ENCODE measurements at places on chromosomes 1 and 21. TPM values are rescaled to one million over a fixed set of nuclear protein-coding genes. Genes with fewer than 3 reads are reported as not detected.

- no peak for DNase-seq
Measured at GRCh38 chr1:50218344-50219120, 109.8 kb downstream of the ELAVL4 start.

- no peak for DNase-seq
Measured at GRCh38 chr1:167209044-167209443, 11.6 kb upstream of the POU2F1 start.

DNA sequence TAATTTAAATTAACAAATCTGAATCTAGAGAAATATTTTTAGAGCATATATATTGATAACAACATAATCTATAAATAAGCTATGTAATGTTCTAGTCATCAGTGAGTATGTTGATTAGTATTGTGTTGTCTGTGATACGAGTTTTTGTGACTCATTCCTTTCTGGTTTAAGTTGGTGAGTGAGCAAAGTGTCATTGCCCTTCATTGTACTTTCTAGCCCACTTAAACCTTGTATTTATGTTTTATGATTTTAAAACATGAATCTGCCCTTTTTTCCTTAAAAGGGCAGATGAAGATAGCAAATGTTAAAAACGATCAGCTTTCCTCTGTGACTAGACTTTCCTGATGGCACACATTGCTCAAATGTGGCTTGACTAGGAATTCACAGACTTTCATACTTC is 38.5 kb downstream of the MACO1 start:
- DNase-seq = no peak

GRCh38 chr21:42735944-42736343 is 82.5 kb downstream of the PDE9A start:
- no peak for DNase-seq

GRCh38 chr1:236343246-236343870 is 50.7 kb upstream of the EDARADD start:
- DNase-seq = no peak

GRCh38 chr1:91501971-91502671 is 1.5 kb downstream of the CDC7 start:
- no peak for DNase-seq

The PRAMEF11 gene
- total RNA-seq = not detected

The GPX7 gene
- 138 TPM for total RNA-seq

DNA sequence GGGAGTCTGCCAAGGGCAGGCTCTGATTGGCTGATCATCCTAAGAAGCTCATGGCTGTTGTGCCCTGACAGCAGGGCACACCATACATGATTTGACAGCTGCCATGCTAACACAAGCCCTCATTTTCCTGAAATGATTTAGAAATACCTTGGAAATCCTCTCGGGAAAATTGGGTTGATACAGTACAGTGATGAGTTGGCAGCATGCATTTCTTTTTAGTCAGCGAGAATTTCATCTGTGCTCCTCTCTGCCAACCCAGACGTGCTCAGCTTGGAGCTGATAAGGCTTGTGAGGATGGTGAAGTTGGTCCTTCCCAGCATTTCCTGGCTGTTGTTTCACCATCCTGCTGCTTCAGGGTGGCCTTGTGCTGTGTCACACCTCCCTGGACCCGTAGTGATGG is 22.6 kb upstream of the KCNQ4 start:
- no peak for DNase-seq

DNA sequence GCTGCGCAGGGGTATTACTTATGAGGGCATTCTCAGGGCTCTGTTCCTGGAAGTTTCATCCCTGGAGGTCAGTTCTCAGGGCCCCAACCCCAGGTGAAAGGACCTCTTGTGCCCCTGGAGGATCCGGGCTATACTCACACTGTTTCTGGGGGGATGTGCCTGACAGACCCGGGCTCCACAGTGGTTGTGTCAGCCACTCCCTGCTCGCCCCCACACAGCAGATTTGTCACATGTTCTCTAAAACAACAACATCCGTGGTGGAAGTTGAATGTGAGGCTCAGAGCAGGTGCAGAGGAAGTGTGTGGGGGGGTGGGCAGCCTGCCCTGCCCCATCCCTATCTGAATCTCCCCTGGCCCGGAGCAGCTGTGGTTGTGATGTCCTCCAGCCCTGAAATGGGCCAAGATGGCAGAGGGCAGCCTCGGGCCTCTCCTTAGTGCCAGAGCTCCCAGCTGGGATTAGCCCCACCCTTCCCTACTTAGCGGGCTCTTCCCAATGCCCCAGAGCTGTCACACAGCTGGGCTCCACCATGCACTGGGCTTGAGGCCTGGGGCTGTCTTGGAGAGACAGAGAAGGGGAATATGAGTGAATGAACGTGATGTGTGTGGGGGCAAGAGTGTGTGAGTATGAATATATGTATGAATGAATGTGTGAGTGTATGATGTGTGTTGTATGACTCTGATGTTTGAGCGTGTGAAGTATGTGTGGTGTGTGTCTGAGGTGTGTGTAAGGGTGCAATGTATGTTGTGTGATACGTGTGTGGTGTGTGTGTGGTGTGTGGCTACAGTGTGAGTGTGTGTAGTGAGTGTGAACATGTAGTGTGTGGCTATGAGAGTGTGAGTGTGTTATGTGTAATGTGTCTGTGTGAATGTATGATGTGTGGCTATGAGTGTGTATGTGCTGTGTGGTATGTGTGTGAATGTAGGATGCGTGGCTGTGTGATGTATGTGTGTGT is 1.5 kb upstream of the FCMR start:
- DNase-seq = no peak

GRCh38 chr1:224769452-224770335 is 153.6 kb downstream of the CNIH3 start:
- DNase-seq = no peak

GRCh38 chr1:77940921-77941570 is 37.8 kb downstream of the FUBP1 start:
- no peak for DNase-seq

The RNASEL gene
- 7.4 TPM for total RNA-seq

DNA sequence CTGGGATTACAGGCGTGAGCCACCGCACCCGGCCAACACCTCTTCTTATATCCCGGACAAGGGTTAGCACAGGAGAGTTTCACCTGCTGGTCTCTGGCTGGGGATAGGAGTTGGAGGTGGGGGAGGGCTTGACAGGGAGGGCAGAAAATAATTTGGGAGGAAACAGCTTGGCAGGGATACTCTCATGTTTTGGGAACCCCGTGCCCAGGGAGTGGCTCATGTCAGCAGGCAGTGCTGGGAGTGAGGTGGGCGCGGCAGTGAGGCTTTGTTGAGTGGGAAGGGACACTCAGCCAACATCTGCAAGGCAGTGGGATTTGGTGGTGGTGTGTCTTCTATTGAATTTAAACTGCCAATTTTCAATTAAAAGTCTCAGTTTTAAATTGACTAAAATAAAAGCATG is 1.1 kb upstream of the THEM5 start:
- DNase-seq = no peak

The PDPN gene
- 10.5 TPM for total RNA-seq

The CD101 gene
- 3.0 TPM for total RNA-seq

The OR10J1 gene
- not detected for total RNA-seq

The DIP2A gene
- total RNA-seq = 36.1 TPM

DNA sequence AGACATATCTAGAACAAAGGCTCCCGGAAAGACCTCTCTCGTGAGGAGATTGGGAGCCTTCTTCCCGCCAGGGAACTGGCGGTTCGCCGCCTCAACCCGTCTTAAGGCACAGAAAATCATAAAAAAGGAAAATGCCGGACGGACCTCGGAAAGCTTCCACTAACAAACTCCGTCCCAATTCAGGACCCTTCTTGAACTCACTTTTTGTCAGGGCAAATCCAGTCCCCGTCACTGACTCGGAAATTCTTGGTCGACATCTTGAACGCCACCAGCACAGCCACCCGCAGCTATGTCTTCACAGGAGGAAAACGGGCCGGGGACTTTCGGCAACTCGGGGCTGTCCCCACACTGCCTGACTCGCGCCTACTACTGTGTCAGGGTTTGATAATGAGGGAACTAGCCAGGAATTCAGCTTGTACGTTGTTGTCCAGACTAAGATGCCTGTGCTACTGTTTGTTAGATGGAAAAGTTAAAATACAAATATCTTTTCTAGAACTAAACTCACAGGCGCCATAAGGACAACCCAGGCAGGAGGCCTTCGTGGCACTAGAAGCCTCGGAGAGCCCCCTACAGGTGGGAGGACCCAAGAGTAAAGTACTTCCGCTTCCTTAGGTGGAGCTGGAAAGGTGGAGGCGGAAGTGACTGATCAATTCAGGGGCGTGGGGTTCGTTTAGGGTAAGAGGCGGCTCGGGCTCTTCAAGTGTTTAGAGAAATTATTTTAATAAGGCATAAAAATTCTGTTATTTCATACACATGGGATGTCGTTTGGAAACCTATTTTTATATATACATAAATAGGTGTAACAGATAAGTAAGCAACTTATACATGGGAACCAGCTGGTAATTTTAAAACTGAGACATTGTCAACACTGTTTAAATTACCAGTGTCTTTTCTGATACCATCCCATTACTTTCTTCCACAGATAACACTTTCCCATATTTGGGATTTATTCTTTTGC is at the start of gene ZRANB2:
ZRANB2 (minus strand) TSS at position 297 of the 958 bp plus-strand sequence; CDS start at position 257, 40 bp downstream.
- DNase-seq = peak; percentile 98

DNA sequence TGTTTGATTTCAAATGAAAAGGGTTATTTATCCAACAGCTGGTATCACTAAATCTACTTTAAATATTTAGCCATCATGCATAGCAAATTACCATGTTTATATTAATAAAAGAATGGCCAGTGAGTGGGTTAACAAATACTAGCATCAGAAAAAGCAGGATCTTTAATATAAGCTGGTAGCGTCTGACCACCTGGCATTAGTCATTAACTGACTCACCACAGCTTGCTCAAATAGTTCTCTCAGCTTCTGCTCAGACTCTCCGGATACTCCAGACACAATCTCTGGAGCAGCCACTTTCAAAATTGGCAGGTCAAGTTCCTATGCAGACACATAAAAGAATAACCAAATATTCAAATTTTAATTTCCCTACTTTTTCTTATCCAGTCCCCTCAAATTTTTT is 29.6 kb downstream of the NVL start:
- DNase-seq = no peak

DNA sequence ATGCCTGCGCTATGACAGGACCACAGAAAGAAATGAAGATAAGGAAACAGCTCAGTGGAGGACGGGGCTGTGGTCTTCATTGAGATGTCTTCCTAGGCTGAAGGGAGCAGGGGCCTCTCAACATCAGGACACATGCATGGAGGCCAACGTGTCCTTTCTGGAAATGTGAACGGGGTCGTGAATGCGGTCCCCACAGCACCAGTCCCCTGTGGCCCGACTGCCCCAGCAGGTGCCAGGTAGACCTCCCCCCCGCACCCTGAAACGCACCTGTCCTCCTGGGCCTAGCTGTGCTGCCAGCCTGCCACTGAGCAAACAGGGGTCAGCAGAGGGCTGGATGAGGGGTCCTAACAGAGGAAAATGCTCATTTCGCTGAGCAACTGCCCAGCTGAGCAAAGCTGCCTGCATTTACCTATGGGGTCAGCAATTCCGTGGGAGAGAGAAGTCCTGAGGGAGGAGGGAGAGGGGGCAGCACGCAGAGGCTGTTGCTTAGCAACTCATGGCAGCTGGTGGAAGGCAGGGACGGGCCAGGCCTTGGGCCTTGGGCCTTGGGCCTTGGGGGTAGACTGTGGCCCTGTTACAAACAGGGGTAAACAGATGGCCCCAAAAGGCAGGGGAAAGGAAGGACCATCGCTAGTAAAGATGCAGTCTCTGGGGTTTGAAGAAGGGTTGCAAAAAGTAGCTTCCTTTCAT is 77.4 kb downstream of the NPHP4 start:
- no peak for DNase-seq

The IFI16 gene
- 45.0 TPM for total RNA-seq

The NLRP3 gene
- 3.8 TPM for total RNA-seq

DNA sequence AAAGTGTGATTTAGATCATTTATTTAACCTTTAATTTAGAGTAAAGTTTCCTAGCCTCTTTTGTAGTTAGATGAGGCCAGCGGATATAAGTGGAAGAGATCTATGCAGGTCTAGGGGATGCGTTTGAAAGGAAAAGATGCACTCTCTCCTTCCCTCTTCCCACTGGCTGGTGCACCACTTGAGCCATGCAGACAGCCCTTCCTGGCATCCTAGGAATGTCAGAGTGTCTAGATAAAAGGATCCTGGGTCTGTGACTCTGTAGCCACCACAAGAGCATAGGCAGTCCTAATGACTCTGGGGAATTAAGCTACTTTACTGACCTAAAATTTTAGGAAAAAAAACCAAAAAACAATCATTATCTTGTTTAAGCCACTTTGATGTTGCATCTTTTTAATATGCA is 16.0 kb upstream of the STUM start:
- DNase-seq = no peak

DNA sequence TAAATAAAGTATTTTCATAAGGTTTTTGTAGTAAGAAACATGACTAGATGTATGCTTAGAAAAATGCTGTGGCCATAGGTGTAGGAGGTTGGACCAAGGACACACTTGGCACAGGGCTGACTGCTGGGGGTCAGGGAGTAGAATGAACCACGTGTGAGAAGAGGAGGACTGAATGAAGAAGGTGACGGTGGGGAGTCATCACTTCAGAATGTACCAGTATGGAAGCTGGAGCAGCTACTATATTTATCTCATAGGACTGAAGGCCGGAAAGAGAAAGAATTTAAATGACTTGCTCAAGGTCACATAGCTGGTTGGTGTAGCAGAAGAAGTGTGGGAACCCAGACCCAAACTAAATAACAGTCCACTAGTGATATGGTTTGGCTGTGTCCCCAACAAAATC is 79.8 kb upstream of the HAO2 start:
- DNase-seq = no peak

The CTSS gene
- 17.6 TPM for total RNA-seq

DNA sequence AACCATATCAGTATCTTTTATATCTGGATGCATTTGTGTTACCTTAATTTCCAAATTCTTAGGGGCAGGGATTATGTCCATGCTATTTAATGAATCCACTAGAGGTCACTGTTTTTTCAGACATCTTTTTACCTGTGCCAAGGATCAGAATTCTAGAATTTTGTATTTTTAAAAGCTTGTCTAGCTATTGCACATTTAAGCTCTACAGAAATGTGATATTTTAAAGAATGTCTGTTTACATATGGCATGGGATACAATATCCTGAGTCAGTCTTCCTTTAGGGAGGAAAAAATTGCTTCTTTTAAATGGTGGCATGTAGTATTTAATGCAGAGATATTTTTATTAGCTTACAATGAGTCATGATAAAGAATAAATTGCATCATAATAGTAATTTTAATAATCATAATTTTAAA is 11.3 kb downstream of the RPAP2 start:
- peak; percentile 37 for DNase-seq
